Testis (tissue), 5 donors: ENCODE measurements at places on chromosomes 3 and 15.

- DNase-seq: no peak
These were observed 196.0 kb downstream of the NSUN3 start for GRCh38 chr3:94258851-94259250.

DNA sequence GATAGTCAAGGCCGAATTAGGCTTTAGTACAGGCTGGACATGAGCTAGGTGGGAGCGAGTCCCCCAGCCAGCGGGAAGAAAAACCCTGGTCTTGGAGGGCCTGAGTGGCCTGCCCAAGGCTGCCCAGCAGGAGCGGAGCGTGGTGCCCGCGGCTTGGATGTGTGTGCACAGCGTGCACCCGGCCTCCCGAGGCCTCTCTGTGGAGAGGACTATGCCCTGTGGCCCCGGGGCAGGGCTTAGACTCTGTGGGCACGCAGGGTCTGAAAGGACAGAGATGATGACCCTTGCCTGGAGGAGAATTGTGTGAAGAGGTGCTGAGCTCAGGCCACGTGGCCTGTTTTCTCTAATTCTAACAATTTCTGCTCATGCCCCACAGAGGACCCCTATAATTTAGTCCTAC, 124.6 kb upstream of the IQSEC1 start:
- no peak for DNase-seq

GRCh38 chr3:85631070-85631469, 672.3 kb downstream of the CADM2 start:
- no peak for DNase-seq

GRCh38 chr3:126914226-126914625, 68.7 kb upstream of the PLXNA1 start:
- DNase-seq: no peak

DNA sequence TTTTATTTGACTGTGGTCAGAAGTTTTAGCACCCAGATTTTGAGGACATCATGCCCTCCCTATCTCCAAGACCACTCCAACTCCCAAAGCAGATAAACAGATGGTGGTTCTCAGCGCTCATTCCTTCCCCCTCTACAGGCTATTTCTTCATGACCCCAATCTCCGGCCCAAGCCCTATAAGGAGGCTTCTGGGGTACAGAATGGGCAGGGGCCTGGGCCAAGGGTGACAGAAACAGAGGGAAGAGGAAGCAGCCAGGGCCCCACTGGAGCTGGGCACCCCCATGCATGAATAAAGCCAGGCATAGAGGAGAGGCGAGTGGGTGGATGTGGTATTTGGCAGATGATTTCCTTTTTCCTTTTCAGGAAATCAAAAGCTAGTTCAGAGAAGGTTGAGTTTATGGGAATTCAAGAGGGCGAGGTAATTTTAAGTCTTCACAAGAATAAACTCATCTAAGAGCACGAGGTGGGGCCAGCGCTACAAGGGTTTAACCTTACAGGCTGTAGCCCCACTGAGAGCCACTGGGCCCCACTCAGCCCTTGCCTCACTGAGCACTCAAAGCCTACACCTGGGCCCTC, 104.8 kb upstream of the HERC1 start:
- DNase-seq: no peak

DNA sequence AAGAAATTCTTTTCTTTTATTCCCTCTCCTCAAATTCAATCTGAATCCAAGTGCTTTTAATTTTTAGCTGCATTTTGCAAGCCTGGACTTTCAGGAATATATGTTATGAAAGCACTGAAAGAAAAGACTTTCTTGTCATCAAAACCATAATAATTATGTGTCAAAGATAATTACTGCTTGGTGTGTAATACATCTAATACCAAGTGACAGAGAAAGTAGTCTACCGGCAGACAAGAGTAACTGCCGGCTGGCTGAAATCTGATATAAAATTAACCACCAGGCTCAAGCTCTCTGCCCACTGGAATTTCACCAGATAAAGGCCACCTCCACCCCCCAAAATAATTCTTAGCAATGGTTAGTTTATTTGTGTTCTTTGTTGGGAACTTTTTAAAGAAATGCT, 220.9 kb upstream of the CDIN1 start:
- no peak for DNase-seq

- DNase-seq: no peak
These were observed 143.2 kb downstream of the RAP2B start for GRCh38 chr3:153305189-153305588.

GRCh38 chr3:73653877-73654276, 29.1 kb upstream of the PDZRN3 start:
- no peak for DNase-seq

GRCh38 chr3:39783680-39784079, 25.7 kb upstream of the MYRIP start:
- DNase-seq: no peak

DNA sequence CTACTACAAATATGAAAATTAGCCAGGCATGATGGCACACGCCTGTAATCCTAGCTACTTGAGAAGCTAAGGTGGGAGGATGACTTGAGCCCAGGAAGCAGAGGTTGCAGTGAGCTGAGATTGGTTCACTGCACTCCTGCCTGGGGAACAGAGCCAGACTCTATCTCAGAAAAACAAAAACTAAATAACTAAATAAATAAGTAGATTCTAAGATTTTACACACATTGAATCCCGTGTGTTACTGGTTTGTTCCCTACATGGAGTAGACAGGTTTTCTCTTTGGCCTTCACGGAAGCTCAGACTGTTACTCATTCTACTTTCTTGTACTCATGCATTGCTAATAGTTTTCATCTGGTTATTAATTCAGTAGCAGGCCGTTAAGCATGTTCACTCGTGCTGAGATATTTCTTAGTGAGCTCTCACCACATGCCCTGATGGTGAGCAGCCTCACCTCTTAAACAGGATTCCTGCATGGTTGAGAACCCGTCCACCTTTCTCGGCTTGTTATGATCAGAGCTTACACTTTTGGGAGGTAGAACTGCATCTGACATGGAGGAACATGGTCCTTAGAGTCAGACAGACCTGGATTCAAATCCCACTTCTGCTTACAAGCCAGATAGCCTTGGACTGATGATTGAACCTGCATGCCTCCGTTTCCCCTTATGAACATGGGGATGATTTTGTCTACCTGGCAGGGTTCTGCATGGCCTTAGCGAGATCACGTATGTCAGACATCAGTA, 49.1 kb downstream of the CMTM7 start:
- DNase-seq: no peak

- no peak for DNase-seq
These were observed 832.9 kb downstream of the OTOL1 start for GRCh38 chr3:162329514-162329913.

- peak; percentile 28 for DNase-seq
These were observed 72.1 kb downstream of the TLE3 start for GRCh38 chr15:70025413-70026296.

- peak; percentile 74 for DNase-seq
These were observed 181.1 kb downstream of the MYRIP start for GRCh38 chr3:39990532-39990931.

DNA sequence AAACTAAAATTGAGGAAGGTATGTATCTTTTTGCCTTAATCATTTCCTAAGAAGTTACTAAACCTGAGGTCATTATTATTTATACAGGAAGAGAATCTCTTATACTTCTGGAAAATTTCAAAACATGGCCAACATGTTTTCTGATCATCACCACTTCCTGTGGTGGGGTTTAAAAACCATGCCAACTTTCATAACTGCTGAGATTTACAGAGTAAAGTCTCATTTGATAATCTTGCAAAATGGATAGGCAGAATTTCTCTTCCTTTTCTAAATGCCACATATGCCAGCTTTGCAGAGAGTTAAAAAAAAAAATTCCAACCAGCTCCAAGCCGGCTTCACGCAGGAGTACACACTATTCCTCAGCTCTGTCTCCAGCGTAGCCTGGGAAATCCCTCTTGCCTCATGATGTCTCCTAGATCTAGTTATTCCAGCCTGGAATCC, 124.3 kb upstream of the SPRED1 start:
- peak; percentile 30 for DNase-seq

- no peak for DNase-seq
These were observed 13.5 kb downstream of the TARS3 start for GRCh38 chr15:101710806-101711205.
